ENCODE measurements at places on chromosomes 2 and 18. TPM values are rescaled to one million over a fixed set of nuclear protein-coding genes. Genes with fewer than 3 reads are reported as not detected.

DNA sequence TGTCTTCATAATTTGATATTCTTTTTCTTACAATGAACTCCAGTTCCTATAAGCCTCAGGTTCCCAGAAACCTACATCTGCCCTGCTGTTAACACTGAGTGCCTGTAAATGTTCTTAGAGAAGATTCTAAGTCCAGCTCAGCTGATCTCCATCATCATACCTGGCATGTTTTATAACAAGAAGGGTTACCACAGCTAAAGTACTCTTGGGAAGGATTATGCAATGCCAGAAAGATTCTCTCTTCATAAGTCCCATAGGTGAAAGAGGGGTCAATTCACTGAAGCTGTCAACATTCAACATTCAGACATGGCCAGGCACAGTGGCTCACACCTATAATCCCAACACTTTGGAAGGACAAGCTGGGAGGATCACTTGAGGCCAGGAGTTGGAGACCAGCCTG is 31.3 kb upstream of the PTPN4 start:
- H3K4me1 ChIP-seq: no peaks in the 10 kb centered on the region
- H3K27me3 ChIP-seq: no peaks in the 10 kb centered on the region
- no peak for DNase-seq
- no peak overlapping the region for H3K4me3 ChIP-seq
- H3K27ac ChIP-seq: no peak overlapping the region

DNA sequence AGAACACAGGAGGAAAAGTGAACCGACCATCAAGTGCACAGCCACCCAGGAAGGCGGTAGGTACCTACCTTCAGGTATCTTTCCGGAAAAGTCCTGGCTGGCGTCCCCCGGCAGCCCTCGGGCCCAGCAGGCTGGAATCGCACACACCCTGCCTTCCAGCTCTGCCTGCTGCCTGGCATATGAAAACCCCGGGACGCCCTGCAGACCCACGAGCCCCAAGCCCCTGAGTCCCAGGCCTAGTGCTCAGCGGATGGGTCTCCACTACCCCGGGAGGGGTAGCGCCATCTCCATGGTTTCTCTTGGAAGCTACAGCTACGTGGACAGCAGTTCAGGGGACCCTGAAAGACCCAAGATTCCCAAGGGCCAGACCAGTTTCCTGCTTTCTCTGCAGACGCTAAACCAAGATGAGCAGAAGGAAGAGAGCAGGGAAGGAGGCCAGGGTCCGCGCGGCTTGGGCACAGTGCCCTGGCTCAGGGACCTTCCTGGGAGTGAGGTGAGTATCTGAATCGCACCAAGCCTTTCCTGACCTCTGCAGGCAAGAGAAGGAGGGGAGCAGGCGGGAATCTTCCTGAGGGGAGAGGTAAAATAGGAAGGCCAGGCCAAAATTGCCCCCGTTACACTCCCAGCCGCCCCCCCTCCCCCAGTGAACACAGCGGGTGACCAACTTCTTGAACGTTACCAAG is 80.4 kb downstream of the ARHGEF4 start:
- H3K4me3 ChIP-seq: no peak overlapping the region
- H3K36me3 ChIP-seq: no peaks in the 10 kb centered on the region
- no peaks in the 10 kb centered on the region for H3K27me3 ChIP-seq

- DNase-seq: no peak
- peaks cover 6% of the 10 kb centered on the region for H3K27me3 ChIP-seq
Observed at GRCh38 chr2:208112969-208113368, 11.4 kb downstream of the CRYGD start.

DNA sequence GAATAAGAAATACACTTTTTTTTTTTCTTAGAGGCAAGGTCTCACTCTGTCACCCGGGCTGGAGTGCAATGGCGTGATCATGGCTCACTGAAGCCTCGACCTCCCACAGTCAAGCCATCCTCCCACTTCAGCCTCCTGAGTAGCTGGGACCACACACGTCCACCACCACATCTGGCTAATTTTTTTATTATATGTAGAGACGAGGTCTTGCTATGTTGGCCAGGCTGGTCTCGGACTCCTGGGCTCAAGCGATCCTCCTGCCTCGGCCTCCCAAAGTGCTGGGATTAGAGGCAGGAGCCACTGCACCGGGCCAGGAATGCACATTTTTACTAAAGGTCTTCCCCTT is 2.4 kb downstream of the TGOLN2 start:
- H3K4me3 ChIP-seq: peak overlapping the region; percentile 90
- H3K27me3 ChIP-seq: no peaks in the 10 kb centered on the region
- H3K36me3 ChIP-seq: peaks cover 18% of the 10 kb centered on the region
- DNase-seq: no peak
- no peak overlapping the region for H3K27ac ChIP-seq

The SULT1C4 gene
- total RNA-seq: 0.26 TPM

DNA sequence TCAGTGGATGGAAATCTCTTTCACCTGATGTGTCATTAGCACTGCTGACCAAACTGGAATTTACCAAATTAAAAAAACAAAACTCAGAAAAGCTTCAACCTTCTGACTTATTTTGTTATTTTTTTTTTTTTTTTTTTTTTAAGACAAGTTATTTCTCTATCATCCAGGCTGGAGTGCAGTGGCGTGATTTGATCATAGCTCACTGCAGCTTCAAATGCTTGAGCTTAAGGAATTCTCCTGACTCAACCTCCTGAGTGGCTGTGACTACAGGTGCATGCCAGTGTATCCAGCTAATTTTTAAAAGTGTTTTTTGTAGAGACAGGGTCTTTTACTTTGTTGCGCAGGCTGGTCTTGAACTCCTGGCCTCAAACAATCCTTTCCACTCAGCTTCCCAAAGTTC is 155.6 kb downstream of the LRRTM1 start:
- DNase-seq: no peak
- no peaks in the 10 kb centered on the region for H3K36me3 ChIP-seq
- H3K27me3 ChIP-seq: no peaks in the 10 kb centered on the region
- H3K4me1 ChIP-seq: no peaks in the 10 kb centered on the region
- no peak overlapping the region for H3K4me3 ChIP-seq
- H3K27ac ChIP-seq: no peak overlapping the region

The CAPN14 gene
- 0.17 TPM for total RNA-seq

The GLI2 gene
- 3.3 TPM for total RNA-seq

The MAP3K19 gene
- total RNA-seq: not detected

- H3K27ac ChIP-seq: no peak overlapping the region
- DNase-seq: no peak
- no peaks in the 10 kb centered on the region for H3K27me3 ChIP-seq
Observed at GRCh38 chr2:239247401-239248245, 153.2 kb downstream of the HDAC4 start.

DNA sequence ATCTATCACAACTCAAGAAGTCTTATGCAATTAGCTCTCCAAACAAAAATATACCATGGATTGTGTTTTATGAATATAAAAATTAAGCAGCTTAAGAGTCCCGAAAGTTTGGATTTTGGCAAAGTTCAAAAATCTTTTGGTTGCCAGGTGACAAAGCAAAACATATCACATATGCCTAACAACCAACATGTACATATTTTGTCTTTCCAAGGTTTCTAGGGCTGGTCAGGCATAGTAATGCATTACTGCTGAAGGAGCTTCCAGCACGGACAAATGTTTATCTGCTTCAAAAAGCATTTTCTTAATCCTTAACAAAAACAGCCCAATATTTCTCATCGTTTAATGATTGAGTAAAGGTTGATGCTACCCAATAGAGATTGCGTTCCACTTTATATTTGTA is 1327.1 kb upstream of the ZEB2 start:
- no peaks in the 10 kb centered on the region for H3K36me3 ChIP-seq
- H3K4me3 ChIP-seq: no peak overlapping the region
- DNase-seq: peak; percentile 42
- H3K27me3 ChIP-seq: no peaks in the 10 kb centered on the region
- no peak overlapping the region for H3K27ac ChIP-seq

DNA sequence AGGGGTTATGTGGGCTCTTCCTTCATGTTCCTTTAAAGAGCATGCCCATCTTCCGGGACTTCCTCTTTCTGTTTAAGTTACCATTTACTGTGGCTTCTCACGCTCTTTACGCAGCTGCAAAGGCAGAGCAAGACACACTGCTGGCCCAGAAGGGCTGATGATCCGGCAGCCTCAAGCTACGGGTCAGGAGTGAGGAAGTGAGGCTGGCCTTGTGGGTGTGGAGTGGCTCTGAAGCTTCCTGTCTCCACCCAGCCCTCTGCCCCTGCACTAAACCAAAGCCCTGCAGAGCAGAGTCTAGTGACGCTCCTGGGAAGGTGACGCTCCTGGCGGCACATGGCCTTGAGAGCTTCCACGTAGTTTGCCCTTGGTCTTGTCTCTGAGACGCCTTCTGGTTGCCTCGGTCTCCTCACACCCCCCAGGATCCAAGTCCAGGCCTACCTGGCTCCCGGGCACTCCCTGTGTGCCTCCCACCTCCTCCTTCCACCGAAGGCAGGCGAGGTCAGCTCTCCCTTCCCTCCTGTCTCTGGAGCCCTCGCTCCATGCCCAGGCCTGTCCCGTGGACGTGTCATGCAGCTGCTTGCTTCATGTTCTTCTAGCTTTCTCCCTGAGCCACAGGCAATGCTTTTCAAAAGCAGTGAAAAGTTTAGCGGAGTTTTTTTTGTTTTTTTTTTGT is 50.3 kb downstream of the ARL4C start:
- peaks cover 17% of the 10 kb centered on the region for H3K4me1 ChIP-seq
- no peak for DNase-seq
- no peaks in the 10 kb centered on the region for H3K27me3 ChIP-seq
